ENCODE measurements at places on chromosomes 7 and 10.

DNA sequence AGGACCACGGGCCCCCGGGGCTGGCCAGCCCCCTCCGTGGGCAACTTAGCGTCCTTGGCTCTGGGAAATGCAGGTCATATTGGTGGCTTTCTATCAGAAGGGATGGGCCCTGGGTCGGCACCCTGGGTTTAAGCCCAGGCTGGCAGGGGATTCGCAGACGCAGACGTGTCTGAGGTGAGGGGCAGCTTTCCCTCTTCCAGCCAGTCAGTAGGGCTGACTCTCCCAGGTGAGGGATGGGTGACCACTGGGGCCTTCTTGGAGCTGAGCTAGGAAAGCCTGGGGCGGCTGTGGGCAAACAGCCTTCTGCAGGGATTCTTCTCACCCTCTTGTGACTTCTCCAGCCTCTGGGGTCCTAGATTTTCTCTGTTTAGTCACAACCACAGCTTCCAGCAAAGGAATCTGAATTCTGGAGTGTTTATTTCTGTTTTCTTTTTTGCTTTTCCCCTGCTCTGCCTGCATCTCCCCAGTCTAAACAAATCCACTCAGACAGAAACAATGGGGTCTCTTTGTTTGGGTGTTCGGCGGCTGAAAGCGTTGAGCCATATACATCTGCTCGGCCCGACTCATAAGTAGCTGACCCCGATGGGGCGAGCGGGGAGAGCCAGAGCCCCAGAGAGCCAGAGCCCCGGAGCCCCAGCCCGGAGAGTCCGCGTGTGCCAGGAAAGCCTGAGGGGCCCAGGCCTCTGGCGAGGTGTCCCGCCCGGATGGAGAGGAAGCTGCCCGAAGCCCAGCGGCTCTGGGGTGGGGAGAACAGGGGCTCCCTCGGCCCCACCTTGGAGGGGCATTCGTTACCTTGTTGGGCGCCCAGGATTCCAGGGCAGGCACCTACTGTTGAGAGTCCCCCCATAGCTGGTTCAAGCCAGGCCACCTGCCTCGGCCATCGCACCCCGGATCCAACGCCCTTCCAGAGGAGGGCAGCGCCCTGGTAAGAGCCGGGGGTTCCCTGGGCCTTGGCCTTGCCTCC is 2.0 kb downstream of the MNX1 start:
- peaks cover 76% of the 10 kb centered on the region for H3K27me3 ChIP-seq
- DNase-seq, result no peak
- H3K4me3 ChIP-seq, result no peak overlapping the region
- H3K4me1 ChIP-seq, result peaks cover 16% of the 10 kb centered on the region
- H3K27ac ChIP-seq, result no peak overlapping the region
- H3K36me3 ChIP-seq, result no peaks in the 10 kb centered on the region

DNA sequence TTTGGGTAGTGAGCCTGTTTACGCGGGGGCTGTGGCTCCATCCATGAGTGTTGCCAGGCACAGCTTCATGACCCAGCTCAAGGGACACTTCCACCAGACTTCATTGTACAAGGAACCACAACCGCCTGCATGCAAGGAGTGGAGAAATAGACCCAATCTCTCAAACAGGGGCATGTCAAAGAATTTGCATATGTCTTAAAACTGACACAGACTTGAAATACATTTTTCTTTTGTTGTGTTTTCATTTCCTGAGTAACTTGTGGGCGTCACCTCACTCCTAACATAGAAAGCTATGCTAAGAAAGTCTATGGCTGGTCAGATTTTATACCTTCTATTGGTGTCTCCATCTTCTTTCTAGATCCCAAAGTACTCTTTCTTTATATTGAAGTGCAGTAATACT is 266.2 kb upstream of the RNF32 start:
- H3K4me3 ChIP-seq, result no peak overlapping the region
- no peaks in the 10 kb centered on the region for H3K36me3 ChIP-seq
- DNase-seq, result no peak
- H3K4me1 ChIP-seq, result no peaks in the 10 kb centered on the region
- peaks cover 6% of the 10 kb centered on the region for H3K27me3 ChIP-seq

DNA sequence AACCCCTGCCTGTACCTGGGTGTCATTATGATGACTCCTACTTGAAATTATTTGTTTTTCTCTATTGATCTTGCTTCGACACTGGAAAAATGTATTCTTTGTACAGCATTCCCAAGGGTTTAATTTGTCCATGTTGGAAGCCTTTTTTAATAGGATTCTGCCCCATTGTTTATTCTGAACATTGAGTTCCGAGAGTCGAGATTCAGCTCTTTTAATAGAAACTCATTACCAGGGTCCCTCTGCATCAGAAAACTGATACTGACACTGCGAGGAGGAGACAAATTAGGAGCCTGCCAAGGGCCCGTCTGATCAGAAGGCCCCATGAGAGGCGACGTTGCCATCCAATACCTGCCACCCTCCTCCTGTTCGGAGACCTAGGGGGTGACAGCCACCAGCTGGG is 260.5 kb upstream of the ZMIZ1 start:
- H3K36me3 ChIP-seq, result no peaks in the 10 kb centered on the region
- H3K27me3 ChIP-seq, result no peaks in the 10 kb centered on the region
- no peaks in the 10 kb centered on the region for H3K4me1 ChIP-seq
- no peak for DNase-seq
- no peak overlapping the region for H3K27ac ChIP-seq

GRCh38 chr7:33061282-33061937 is 1.2 kb downstream of the NT5C3A start:
- peak overlapping the region; percentile 86 for H3K27ac ChIP-seq
- no peak for DNase-seq
- no peaks in the 10 kb centered on the region for H3K27me3 ChIP-seq
- H3K36me3 ChIP-seq, result peaks cover 28% of the 10 kb centered on the region
